DMS 273 treated with DMSO at 0.1 percent for 48 hours (cell line): ENCODE measurements at places on chromosomes 3 and 15.

GRCh38 chr15:39649757-39650156 is 68.9 kb downstream of the THBS1 start:
- DNase-seq: no peak

- DNase-seq: no peak
These were observed 170.6 kb upstream of the TSC22D2 start for GRCh38 chr3:150237490-150237889.

DNA sequence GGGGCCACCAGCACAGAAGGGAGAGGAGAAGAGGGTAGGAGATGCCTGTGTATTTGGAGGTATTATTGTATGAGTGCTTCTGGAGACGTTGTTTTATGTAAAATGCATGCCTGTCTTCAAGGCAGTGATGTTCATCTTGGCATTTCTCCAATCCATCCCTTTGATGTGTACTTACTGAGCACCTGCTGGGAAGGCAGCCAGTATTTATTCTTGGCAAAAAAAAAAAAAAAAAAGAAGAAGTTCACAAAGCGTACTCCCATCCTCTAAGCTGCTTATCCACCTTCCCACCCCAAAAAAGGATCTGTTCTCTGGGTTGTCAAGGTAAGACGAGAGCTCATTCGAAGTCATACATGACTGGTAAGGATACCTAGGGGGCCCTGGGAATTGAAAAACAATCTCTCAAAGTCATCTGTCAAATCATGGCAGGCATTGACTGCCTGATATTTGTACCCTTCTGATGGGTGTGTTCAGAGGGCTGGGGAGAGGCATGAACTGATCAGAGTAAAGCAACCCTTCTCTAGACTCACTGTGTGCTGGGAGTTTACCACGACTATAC is 30.0 kb upstream of the SLC6A1 start:
- no peak for DNase-seq

DNA sequence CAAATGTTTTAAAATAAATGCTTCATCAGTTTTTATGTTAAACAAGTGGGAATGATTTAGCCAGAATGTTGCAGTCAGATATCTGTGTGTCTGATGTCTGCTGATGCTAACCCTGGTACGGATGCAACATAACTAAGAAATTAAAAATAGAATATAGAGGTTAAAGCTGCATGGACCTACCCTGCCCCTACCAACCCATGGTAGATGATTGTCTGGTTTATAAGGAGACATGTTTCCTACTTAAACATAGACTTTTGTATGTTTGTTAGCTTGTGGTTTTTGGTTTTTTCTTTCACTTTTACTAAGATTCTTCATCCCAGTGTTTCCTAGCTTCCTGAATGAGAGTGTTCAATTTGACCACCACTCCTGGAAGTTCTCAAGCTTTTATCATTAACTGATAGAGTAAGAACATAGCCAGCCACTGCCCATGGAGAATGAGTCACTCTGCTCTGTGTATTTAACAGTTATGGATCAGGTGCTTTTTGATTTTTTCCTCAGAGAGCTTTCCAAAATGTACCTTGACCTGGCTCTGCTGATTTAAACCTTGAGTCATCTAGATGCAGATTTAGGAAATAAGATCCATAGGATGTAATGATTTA is 70.7 kb upstream of the VEPH1 start:
- no peak for DNase-seq

- DNase-seq: no peak
These were observed 76.2 kb upstream of the ADPGK start for GRCh38 chr15:72859757-72860145.

DNA sequence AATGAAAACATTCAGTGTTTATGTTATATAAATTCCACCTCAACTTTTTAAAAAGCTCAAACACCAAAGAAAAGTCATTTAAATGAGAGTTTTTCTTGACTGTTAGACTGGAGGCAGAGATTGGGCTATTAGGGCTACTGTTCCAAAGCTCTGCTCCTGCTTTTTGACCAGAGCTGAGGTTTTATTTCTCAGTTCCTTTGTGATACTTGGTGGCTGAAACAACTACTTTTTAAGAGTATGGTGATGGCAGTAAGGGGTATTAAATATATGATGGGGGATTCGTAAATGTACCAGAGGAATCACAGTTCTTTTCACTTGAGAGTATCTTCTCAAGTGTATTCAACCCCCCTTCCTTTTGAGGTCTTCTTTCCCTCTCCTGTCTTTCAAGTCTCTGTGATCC is 186.1 kb upstream of the CGNL1 start:
- no peak for DNase-seq

- DNase-seq: no peak
These were observed 125.8 kb upstream of the MEF2A start for GRCh38 chr15:99440029-99440428.

- DNase-seq: no peak
These were observed 204.6 kb downstream of the ZIC1 start for GRCh38 chr3:147613725-147614124.

GRCh38 chr15:52124270-52124880 is 11.8 kb upstream of the BCL2L10 start:
- DNase-seq: no peak

- no peak for DNase-seq
These were observed 6.3 kb downstream of the SPSB4 start for GRCh38 chr3:141057436-141057835.

DNA sequence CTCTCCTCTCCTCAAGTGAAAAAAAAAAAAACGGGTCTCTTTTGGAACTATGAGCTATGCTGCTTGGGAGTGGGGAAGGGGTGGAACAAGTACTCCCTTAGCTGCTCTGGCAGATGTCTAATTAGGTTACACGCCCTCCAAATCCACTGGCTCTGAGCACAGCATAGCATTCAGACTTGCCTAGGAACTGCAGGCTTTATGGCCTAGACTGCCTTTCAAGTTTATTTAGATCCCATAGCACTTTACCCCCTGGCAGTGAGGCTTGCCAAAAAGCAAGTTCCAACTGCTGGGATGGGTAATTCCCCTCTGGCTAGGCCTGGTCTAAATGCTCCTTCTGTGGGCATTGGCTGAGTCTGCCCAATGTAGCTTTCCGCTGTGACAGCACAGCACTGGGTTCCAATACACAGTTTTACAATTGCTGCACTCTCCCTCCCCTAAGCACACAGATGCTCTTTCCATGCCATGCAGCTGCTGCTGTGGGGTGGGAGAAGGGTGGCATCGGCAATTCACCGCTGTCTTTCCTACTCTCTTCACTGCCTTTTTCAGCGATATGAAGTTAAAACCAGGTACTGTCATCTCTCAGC is 152.8 kb downstream of the KCNAB1 start:
- DNase-seq: no peak

DNA sequence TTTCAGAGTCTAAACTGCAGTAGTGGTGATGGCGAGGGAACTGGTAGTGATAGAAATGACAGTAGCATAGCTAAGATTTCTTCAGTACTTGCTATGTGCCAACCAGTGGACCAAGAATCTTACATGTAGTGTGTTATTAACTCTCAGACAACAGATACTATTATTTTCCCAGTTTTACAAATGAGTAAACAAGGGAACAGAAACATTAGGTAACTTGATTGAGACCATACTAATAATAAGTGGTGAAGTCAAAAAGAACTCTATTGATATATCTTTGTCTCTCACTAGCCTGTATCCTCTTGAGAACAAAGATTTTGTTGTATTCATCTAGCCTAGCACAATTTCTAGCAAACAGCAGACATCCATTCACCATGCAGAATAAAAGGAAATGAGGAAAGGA is 250.1 kb downstream of the ZBTB20 start:
- DNase-seq: no peak

DNA sequence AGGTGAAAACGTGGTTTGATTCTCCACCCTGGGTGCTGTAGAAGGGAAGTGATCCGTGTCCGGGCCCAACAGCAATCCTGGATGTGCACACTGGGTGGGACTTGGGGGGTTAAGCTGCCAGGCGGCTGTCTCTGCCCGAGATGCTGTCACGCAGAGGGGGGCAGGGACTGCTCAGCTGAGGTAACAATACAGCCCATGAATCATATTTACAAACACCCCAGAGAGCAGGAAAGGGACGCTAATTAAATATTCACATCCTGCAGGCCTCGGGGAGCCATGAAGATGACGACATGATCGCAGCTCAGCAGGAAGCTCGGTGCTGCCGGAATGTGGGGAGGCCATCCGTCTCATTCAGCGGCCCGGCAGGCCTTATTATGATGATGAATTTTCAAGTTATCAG is 17.9 kb upstream of the CRABP1 start:
- no peak for DNase-seq

DNA sequence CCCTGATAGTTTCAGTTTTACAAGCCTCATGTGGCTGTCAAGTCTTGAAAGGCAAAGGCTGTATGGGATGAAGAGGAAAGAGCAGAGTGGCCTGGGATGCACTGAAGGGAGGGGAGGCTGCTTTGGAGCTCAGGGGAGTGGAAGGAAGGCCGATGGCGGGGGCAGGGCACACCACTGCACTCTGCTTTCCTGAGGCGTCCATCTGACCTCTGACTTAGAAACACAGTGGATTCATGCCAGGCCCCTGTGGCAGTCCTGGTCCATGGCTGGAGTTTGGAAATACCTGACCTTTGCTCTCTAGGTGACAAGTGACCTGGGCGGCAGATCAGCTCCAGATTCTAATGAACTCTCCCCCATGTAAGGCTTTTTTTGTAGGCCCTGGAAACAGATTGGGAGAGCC is 19.0 kb downstream of the FAH start:
- DNase-seq: no peak

DNA sequence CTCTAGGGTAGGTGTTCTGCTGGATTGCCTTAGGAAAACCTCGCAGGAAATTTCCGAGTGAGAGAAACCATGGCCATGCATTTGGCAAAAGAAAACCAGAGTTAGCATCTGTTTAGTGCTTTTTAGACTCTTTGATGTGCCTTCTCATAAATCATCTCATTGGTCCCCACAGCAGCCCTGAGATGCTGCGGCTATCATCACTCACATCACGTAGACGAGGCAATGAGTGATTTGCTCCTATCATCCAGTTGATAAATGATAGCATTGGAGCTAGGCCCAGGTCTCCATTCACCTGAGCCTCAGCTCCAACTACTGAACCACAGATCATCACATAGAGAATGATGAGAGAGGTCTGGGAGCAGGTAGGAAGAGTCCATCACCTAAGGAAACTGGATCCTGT is 111.1 kb downstream of the PDCD6IP start:
- DNase-seq: no peak

DNA sequence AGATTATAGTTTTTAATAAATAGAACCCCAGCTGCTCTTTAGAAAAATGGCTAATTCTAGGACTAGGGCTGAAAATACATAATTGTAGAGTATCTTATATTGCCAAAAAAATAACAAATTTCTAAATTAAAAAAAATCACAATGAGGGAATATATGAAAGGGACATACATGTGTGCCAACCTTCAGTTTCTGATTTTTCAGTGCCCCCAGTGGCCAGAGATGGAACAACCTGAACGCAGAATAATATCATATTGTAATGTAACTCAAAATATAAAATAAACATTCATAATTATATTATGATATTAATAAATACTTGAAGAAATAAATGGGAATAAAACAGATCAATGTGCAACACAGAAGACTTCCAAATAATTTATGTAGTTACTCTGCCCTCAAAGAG is 460.5 kb downstream of the ZNF385D start:
- DNase-seq: no peak

- no peak for DNase-seq
These were observed 96.8 kb upstream of the ROBO2 start for GRCh38 chr3:76943058-76943457.

DNA sequence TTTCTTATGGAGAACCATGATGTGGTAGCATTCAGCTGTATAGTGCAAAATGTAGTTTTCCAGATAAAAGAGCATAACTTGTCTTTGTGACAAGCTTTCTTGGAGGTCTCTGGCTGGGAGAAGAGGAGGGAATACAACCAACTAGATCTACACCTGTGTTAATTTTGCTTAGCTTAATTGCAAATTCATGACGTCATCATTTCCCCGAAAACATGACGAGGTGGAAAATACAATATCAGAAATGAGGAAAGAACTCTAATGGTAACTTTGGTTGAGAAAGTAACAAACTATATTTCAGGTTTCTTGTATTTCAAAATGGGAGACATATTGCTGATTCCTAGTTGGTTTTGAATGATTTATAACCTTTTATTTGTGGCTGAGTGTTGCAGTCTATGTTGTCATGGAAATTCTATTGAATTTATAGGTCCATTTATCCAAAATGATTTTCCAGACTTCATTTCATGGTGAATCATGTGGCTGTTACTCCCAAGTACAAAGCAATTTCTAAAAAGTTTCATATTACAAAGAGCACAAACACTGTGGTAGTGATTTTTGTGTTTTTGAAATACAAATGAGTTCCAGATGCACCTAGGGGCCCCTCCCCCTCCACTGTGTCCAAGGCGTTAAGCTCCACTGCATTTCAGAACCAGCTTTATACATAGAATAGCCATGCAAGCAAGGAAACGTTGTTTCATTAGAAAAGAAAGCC is 307.2 kb downstream of the FEZF2 start:
- no peak for DNase-seq

- no peak for DNase-seq
These were observed 200.1 kb downstream of the GABRB3 start for GRCh38 chr15:26572602-26573350.

GRCh38 chr15:73485372-73485771 is 42.4 kb downstream of the REC114 start:
- DNase-seq: no peak

DNA sequence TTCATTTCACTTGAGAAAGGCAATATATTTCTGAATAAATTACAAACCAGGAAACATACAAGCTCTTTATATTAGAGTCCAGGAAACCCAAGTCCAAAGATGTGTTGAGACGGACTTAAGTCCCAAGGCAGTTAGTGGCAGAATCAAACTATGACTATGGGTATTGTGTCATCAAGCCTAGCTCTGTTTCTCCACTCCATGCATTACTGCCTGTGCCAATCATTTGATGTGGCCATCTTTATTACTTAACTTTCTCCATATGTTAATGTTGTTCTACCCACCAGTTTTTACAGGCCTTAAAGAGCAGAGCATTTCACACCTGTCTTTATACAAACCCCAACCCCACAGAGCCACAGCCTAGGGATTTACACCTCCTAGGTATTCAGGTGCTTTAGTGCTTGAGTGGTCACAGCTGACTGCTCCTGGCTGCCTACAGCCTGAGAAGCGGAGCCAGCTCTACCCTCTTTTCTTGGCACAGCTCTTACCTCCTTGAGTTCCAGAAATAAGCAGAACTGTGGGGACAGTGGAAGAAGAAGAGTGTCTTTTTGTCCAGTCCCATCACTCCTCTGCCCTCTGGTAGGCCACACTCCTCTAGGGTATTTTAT is 92.1 kb downstream of the DTWD1 start:
- DNase-seq: no peak

- DNase-seq: no peak
These were observed 5.5 kb upstream of the CLN6 start for GRCh38 chr15:68235022-68235421.

GRCh38 chr3:71360764-71361163 is 222.8 kb downstream of the FOXP1 start:
- no peak for DNase-seq
